ENCODE measurements at places on chromosomes 1 and 21.

DNA sequence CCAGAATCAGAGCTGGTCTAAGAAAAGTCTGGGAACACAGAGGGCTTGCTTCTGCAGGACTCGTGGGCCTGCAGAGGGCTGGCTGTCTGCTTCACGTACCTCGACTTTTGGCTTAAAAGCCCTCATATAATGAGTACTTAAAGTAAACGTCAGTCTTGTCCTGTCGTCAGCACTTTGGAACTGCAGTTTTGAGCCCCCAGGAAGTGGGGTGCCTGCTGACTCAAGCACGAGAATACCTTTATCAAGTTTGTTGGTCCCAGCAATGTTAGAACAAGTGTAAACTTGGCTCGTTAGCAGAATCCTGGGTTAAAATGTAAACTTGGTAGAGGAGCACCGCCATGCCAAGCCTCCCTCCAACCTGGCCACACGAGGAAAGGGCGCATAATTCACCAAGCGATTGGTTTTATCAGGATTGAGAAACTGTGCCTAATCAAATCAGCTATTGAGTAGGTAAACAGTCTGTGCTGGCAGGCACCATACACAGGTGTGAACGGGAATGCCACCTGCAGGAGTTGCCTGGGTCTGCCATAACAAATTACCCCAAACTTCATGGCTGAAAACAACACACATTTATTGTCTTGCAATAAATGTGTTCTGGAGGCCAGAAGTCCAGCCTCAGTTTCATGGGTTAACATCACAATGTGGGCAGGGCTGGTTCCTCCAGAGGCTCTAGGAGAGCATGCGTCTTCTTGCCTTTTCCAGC lies 45.0 kb upstream of the FHAD1 start:
- no peak for DNase-seq

- DNase-seq, result no peak
These were observed 19.2 kb upstream of the IFI44L start for GRCh38 chr1:78601068-78601467.

DNA sequence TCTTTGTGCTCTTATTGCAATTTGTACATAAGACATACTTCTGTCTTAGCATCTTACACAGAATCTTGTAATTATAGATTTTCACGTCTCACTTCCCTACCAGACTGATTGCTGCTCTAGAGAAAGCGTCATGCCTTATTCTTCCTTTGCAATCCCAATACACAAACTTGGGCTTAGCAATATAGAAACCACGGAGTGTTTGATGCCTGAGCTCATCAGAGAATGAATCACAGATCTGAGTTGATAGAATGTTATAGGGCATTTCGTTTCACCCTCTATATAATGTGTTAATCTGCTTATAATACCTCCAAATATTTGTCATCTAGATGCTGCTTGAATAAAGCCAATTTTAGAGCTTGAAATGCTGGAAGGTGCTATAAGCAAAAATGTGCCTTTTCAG lies 6.6 kb downstream of the FMO1 start:
- no peak for DNase-seq

DNA sequence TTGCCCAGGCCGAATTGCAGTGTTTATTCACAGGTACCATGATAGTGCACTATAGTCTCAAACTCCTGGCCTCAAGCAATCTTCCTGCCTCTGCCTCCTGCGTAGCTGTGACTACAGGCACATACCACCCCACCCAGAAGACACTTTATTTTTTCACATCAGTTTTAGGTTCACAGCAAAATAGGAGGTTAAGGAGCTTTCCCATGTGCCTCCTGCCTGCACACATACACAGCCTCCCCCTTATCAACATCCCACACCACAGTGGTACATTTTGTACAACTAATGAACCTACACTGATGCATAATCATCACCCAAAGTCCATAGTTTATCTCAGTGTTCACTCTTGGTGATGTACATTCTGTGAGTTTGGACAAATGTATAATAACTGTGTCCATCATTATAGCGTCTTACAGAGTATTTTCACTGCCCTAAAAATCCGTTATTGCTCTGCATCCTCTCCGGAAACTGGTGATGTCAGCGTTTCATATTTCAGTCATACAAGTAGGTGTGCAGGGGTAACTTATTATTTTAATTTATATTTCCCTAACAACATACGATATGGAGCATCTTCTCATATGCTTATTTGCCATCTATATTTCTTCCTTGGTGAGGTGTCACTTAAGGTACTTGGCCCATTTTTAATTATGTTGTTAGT lies 23.2 kb downstream of the OR13G1 start:
- no peak for DNase-seq

DNA sequence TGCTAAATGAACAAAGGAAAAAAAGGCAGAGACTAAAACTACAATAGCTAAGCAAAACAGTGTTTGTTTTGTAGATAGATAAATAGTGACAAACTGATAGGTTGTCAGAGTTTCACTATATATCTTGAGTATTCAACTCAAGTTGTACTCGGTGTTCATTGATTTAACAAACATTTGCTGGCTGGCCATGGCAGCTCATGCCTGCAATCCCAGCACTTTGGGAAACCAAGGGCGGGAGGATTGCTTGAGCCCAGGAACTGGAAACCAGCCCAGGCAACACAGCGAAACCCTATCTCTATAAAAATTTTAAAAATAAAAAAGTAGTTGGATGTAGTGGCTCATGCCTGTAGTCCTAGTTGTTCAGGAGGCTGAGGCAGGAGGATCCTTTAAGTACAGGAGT lies 17.3 kb downstream of the C1orf185 start:
- no peak for DNase-seq

- DNase-seq, result no peak
These were observed 33.4 kb upstream of the ENSA start for GRCh38 chr1:150662811-150663210.

DNA sequence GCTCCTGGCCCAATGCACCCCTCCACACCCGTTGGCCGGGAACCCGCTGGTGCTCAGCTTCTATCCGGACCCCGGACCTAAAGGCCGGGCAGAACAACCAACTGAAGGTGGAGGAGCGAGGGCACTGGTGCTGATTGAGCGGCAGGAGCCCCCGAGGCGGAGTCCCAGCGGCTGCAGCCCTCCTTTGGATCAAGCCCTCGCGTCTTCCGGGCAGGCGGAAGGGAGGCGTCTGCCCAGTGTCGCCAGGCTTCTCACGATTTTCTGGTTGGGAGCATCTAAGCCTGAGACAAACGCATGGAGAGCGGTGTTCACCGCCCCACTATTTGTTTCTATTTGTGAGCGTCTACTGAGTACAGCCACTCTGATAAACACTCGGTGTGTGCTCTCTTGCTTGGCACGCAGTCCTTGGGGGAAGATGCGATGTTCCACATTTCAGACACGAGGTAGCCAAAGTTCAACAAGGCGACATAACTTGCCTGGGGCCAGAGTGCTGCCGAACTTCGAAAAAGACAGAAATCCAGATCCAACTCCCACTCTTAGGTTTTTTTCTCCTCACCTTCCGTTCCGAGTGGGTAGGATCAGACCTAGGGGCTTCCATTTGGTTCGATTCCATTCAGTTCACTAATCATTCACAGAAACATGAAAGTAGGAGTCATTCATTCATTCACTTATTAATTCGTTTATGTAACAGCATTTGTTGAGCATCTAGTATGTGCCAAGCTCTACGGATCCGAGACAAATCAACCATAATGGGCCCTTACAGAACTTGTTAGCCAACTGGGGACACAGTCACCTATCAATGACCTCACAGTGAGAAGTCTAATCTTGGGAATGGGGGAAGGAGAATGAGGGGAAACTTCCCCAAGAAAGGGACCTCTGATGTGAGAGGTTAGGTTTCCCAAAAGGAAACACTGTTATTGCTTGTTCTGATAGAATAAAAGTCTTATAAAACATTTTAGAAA lies 4.9 kb upstream of the DMRTA2 start:
- DNase-seq, result no peak

DNA sequence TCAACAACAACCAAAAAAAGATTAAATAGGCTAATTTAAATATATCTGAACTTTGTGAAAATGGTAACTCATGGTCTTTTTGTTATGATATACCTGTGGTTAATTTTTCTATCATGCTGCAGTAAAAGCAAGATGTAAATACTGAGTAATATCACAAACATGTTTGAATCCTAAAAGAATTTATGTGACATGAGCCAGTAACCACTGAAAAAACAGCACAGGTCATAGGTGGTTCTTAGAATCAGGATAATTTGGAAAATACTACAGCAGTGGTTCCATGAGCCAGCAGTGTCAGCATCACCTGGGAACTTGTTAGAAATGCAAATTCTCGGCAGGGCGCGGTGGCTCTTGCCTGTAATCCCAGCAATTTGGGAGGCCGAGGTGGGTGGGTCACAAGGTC lies 4.1 kb downstream of the ATP5IF1 start:
- no peak for DNase-seq

DNA sequence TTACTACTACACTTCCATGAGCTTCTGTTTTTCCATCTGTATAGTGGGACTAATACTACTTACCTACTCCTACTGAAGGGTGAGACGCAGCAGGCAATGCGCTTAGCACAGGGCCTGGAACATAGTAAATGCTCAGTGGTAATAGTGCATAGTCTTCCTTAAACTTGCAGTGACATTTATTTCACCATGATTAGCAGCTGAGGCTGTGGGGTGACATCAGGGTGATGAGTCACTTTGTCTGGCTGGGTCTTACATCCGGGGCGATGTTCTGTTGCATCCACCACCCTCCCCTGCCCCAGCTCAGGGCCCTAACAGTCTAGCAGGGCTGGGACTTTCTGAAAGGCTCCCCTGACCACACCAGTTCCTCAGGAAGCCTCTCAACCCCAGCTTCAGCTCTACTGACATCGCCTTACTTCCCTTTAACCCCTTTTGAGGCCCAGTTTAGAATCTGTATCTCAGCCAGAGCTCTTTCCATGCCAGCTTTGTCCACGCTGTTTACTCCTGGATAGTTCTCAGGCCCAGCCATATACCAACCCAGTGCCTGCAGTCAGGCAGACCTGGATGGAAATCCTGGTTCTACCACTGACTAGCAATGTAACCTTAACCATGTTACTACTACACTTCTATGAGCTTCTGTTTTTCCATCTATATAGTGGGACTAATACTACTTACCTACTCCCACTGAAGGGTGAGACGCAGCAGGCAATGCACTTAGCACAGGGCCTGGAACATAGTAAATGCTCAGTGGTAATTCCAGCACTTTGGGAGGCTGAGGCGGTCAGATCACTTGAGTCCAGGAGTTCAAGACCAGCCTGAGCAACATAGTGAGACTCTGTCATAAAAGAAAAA lies 66.3 kb downstream of the CD58 start:
- DNase-seq, result no peak

DNA sequence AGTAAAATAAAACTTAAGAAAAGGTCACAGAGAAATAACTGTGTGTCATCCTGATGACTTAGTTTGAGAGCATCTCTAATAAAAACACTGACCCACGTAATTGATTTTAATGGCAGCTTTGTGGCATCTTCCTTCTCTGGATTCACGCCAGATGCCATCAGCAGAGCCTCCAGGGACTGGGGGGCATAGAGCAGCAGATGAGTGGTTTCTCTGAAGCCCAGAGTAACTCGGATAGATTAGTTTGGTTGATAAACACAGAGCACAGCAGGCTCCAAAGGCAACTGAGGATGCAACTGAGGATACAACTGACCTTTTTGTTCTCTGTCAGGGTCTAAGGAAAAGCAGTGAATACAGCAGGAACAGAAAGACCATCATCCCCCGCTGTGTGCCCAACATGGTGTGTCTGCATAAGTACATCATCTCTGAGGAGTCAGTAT lies 180.8 kb downstream of the RPS6KC1 start:
- no peak for DNase-seq

- no peak for DNase-seq
These were observed 81.9 kb downstream of the SPATA17 start for GRCh38 chr1:217712925-217713597.

DNA sequence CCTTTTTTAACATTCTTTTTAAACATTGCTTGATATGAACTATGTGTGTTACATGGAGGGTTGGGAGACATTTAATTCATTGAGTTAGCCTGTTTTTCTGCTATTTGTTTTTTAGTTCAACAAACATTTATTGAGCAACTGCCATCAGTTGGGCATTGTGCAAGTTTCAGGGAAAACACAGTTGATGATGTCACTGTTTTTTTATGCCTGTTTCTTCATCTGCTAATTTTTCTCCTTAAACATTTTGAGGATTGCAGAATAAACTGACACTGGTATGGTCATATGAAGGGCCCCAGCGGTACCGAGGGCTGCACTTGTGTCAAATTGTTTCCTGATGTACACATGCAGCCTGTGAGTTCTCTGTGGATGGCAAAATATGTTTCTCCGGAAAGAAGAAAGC lies 253.0 kb downstream of the FGGY start:
- DNase-seq, result no peak

DNA sequence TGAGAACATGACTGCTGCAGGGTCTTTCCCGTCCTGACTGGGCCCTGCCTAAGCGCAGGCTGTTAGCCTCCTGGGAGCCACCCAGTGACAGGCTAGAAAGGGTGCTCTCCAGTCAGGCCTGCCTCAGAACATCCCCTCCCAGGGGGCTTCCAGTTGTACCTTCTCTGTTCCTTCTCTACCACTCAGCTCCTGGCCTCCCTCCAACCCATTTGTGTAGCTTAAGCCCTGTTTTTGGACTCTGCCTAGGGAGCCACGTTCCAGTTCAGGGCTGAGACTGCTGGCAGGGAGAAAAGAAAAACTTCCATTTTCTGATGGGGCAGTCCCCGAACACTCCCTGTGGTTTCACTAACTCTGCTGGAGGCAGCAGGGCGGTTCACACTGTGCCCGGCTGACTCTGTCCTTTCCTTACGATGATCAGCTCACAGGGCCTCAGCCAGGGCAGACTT lies 15.3 kb upstream of the POU3F1 start:
- DNase-seq, result no peak

DNA sequence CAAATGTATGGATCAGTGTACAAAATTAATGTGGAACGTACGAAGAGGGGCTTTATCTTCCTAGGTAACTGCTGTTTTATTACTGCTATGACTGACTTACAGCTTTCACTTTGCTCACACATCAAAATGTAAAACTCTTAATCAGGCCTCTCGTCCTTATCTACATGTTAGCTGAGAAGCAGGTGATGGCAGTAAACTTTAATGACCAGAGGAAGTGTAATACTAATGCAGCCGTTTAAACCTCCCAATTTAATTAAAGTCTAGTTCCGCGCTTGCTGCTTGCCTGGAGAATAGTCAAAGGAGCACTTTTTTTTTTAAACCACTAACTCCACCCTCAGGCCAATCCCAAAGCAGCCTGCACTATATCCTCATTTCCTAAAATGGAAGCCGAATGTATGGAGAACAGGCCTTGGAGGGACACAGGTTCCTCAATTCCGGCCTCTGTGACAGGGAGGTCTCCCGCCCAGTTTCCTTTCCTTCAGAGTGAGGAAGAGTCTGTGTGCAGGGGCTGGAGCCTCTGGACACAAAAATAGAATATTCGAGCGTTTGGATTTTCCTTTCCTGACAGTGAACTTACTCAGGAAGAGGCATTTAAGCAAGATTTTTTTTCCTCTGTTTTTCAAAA lies 36.7 kb upstream of the RASAL2 start:
- DNase-seq, result no peak

GRCh38 chr1:244988521-244988920 lies 124.2 kb upstream of the HNRNPU start:
- DNase-seq, result no peak
